Large intestine (tissue), 12 donors: ENCODE measurements at places on chromosomes 5 and 9. TPM values are rescaled to one million over a fixed set of nuclear protein-coding genes. Genes with fewer than 3 reads are reported as not detected.

Gene CLIC3
- 3.6 TPM for polyA plus RNA-seq

DNA sequence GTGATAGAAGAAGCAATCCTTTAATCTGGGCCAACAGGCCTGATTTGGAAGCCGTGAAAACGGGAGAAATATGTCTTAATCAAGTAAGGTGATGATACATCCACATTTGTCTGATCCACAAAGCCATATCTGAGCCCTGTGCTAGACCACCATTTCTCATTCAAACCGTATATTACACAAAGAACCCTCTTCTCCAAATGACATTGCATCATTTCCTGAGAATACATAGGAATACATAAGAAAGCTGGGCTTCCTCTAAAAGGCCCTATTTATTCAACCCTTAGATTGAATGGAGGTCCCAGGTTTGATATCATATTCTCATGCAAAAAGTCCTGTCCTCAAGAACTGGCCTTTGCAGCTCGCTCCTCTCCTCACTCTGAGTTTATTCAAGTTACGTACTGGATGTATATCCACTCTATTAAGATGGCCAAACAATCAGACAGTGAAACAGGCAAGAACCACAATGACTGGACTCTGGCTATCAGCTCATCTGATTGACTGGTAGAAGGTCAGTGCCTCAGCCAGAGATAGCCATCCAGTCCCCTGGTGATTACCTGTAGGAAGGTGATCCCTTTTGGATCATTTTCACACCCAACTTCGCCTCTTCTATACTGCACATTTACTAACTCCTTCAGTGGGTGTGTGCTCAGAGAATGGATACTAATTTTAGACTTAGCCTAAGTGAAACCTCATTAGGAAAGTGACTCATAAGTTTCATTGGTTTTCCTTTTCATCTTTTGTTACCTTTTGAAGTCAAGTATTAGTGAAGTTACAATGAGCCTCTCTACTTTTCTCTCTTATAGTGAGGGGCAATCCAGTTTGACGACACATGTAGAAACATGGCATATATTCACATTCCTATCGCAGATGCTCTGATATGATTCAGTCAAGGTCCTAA lies 167.6 kb upstream of the WWC1 start:
- H3K27ac ChIP-seq, result no peak overlapping the region
- peaks cover 5% of the 10 kb centered on the region for H3K27me3 ChIP-seq
- H3K4me1 ChIP-seq, result no peaks in the 10 kb centered on the region
- no peak overlapping the region for H3K4me3 ChIP-seq
- H3K36me3 ChIP-seq, result no peaks in the 10 kb centered on the region

GRCh38 chr5:35656721-35657120 lies 39.1 kb downstream of the SPEF2 start:
- H3K27me3 ChIP-seq, result no peaks in the 10 kb centered on the region
- H3K27ac ChIP-seq, result no peak overlapping the region
- DNase-seq, result no peak
- H3K36me3 ChIP-seq, result no peaks in the 10 kb centered on the region

Gene HCN1
- 0.18 TPM for polyA plus RNA-seq
